ENCODE measurements at places on chromosomes 11 and 22.

GRCh38 chr11:121213362-121213893 lies 79.1 kb upstream of the SC5D start:
- no peak for DNase-seq

DNA sequence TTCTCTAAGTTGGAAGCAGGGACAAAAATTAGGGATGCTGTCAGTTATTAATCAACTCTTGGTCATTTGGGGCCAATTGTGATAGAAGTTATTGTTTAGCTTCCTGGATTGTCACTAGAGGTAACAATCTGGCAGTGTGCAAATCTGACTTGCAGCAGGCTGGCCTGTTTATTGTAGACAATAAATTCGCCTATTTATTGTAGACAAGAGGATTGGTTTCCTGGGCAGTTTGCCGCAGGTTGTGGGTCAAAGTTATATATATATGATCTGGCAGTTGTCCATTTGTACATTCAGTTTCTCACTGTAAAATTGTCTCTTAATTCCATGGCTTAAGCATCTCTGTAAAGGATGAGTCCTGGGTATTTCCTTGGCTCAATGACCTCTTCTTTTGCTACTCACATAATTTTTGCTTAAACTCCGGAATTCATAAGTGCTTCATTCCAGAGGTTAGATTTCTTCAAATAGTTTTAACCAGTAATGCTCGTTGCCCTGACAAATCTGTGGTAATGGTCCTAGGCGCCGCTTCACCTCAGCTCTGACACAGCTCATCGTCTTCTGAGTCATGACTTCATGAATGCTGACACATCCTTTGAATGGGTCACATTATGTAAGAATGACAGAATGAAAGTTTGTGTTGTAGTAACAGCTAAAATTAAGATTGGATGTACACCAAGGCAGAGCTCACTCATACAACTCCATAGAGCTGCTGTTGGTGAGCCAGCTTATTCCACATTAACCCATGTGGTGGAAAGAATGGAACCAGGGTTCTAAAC lies 7.8 kb upstream of the MMP3 start:
- DNase-seq, result no peak

DNA sequence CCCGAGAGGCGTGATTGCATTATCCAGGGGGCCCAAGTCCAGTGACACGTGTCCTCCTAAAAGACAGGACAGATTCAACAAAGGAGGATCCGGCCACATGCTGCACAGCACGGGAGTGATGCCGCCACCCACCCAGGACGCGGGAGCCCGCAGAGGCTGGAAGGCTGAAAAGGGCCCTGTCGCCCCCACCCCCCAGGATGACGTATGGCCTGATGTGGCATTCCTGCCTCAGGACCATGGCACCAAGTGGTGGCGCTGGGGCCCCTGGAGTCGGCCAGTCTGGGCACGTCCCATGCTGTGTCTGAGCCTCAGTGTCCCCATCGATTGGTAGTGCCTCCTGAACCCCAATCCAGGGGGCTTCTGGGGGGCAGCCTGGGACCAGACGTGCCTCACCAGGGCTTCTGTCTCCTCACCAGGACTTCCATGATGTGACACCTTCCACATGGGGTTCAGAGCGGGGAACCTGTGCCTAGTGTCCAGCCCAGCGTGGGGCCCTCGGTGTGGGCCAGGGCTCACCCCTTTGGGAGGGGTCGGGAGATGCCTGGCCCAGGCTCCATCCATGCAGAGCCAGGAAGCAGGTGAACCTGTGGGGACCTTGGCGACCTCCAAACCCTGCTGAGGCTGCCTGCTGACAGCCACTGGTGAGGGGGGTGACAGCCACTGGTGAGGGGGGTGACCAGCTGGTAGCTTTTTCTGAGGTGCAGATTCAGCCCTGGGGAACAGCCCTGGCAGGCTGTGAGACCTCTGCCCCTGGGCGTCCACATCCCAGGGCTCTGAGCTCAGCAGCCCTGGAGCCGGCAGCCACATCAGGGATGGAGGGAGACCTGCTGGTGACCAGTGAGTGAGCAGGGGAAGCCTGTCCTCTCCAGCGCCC lies 75.3 kb downstream of the KCNQ1 start:
- DNase-seq, result no peak

GRCh38 chr11:123191939-123192338 lies 3.1 kb downstream of the CLMP start:
- no peak for DNase-seq

DNA sequence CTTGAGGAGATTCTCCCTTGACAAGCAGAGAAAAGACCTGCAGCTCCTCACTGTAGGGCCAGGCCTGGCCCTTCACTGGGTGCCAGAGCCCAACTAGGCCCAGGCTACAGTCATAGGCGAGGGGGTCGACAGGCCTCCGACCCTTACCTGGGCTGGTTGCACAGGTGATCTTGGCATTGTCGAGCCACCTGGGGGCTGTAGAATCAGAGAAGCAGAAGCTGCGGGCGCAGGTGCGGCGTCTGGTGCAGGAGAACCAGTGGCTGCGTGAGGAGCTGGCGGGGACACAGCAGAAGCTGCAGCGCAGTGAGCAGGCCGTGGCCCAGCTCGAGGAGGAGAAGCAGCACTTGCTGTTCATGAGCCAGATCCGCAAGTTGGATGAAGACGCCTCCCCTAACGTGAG lies 6.9 kb upstream of the RAB1B start:
- no peak for DNase-seq

DNA sequence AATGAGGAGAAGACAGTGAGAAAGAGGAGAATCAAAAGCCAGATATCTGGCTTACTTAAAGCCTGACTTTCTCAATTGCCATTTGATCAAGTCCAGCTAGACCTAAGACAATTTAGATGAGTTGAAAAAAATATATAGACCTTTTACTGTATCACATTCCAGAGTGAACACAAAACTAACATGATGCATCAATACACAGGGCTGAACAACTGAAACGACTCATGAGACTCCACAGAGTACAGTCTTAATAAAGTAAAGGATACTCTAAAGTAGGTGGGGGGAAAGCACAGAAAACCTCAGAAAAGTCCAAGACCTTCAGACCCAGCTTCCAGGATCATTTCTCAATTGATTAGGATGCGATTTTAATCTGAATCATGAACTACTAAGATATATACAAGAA lies 95.3 kb upstream of the OR9G4 start:
- no peak for DNase-seq

- no peak for DNase-seq
These were observed 32.9 kb upstream of the FSHB start for GRCh38 chr11:30197869-30198268.

- DNase-seq, result no peak
These were observed 85.0 kb upstream of the RCN1 start for GRCh38 chr11:32005786-32006416.
